Activated CD8-positive, alpha-beta memory T cell treated with anti-CD3 and anti-CD28 coated beads for 1 hour (primary cell): ENCODE measurements at places on chromosomes 1 and 21.

- DNase-seq = no peak
Observed at GRCh38 chr1:33459691-33460090, 12.8 kb upstream of the ZSCAN20 start.

DNA sequence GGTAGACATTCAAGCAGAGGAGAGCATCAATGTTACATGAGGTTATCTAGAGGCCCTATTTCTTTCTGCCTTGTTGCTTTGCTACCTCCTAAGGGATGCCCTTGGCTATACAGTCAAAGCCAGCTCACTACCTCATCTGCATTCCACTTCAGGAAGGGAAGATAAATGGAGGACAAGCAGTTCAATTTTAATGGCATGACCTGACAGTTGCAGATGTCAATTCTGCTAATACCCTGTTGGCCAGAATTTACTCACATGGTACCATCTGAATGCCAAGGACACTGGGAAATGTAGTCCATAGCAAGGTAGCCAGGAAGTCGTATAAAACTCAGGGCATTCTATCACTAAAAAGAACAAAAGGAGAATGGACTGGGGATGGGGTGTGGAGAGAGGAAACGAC lies 31.5 kb downstream of the PALMD start:
- no peak for DNase-seq

DNA sequence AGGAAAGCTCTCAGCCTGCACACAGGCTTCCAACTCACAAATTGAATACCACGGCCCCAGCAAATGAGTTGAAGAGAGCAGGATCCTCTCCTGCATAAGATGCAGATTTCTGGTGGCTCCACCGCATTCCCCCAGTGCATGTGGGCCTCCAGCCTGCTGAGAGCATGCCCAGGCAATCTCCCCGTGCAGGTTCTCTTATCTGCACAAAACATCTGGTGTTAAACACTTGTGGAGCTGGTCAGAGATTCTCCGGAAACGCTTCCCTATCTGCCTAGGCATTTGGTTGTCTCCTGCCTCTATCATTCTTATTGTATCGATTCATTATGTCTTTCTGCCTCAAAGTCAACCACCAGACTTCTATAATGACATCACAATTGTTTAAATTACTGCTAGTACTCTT lies 1349.0 kb upstream of the B3GALT2 start:
- no peak for DNase-seq

- DNase-seq = no peak
Observed at GRCh38 chr1:47536646-47537118, 98.8 kb downstream of the FOXD2 start.

DNA sequence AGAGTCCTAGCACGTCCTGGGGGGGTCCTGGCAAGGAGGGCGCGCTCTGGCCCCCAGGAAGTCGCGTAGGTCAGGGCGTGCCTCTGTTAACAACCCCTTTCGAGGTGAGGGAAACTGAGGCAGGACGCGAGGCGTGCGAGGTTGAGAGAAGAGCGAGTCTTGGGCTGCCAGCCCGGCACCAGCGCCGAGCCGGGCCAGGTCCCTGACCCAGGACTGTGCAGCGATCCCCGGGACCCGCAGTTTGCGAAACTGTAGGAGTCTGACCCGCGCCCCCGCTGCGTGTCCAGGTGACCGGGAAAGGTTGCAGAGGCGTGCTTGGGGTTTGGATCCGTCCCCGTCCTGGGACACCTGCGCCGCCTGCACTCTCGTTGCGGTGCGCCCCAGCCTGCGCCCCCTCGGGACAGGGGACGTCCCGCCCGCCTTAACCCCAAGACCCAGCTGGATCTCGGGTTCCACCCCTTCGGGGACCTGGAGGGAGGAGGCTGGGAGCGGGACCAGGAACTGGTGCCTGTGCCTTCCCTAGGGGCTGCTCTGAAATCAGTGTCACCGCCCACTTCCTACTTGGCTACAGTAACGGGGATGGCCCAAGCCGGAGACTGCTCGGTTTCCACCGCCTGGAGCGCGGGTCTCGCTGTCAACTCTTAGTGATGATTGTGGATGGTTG lies 493 bp downstream of the DISC1 start:
- DNase-seq = no peak

DNA sequence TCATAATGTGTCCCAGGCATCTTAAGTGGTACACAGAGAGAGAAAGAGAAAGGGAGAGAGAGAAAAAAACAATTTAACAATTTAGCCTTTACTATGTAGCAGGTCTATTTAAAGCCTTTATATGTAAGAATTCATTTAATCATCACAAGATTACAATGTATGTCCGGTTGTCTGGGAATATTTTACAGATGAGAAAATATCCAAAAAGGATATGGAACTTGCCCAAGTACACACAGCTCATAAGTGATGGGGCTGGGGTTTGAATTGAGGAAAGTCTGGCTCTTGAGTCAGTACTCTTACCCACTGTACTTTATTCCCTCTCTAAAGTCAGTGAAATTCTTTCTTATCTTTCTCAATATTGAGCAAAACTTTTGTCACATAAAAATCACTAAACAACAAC lies 104.6 kb downstream of the LYPLAL1 start:
- DNase-seq = no peak

DNA sequence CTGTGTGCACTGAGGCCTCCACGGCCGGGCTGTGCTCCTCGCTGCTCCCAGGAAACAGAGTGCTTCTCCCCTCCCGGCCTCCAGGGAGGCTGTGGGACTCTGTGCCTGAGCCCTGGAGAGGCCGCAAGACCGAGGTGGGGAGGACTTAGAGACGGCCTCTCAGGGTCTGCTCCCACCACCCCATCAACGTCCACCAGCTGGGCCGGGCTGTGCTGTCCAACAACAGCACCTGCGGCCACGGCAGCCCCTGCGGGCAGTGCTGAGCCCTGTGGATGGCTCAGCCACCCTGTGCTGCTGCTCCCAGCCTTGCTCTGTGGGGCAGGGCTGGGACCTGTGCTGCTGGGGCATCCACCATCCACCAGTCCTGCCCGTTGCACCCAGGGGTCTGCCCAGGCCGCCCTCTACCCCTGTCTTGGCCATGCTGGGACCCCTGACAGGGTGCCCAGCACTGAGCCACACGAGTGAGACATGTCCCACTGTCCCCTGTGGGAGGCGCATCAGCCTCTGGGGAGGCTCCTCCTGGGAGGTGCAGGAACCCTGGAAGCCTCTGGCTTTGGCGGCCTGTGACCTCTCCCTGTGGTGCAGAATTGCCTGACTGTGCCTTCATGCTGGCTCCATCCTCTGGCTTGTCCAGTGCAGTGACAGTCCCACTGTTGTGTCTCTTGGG lies 31.2 kb upstream of the LRRC3 start:
- no peak for DNase-seq

DNA sequence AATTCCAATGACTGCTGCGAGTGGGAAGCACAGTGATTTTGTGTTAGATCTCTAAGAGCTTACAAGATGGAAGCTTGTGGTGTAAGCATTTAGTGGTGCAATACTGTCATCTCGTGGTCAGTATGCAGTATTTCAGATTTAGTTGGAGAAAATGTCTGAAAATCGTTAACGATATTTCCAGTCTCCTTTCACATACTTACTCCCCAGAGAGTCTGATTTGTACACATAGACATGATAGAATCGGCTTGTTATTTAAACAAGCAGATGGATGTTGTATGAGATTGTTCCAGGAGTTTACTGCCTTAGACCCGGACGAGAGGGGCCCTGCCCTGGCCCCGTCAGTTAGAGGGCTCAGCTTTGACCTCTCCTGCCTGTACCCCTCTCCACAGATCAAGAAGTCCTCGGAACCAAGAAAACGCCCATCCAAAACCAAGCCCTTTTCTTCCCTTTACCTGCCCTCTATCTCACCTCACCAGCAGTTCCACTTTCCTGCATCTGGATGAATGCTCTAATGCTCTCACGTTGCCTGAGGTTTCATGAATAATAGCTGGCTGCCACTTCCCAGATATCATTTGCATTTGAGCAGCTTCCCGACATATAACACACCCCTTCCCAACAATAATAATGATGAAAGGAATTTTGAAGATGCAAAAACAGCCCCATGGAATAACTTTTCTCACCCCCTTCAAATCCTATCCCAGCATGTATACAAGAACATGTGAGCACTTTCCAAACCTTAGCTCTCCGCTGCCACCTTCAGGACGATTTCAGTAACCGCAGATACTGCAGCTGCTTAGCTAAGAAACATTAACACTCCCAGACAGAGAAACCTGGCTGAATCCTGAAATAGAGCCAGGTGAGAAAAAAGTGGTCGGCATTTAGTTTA lies 247.3 kb downstream of the LTN1 start:
- DNase-seq = peak; percentile 26
